GM23248 (cell line): ENCODE measurements at places on chromosomes 3 and 15.

GRCh38 chr15:34610354-34610753 lies 26.9 kb upstream of the GOLGA8B start:
- peak; percentile 45 for DNase-seq

GRCh38 chr15:73752806-73753193 lies 351 bp downstream of the INSYN1 start:
- DNase-seq = peak; percentile 61

DNA sequence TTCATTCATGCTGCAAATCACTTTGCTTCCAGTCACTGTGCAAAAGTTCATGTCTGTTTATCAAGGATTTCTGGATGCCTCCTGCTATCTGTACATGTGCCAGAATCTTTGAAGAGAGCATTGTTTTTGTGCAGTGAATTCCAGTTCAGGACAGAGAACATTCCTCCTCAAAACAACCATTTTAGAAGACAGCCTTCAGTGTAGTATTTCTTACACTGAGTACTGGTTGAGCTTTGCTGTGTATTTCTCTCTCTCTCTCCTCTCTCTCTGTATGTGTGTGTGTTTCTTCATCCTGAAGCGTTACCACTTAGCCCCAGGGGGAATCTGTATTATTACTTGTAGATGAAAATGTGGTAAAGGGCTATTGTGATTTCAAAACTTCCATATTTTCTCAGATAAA lies 123.8 kb upstream of the CHL1 start:
- DNase-seq = no peak

- no peak for DNase-seq
Measured at GRCh38 chr3:122681974-122682409, 1.4 kb downstream of the PARP14 start.

GRCh38 chr3:156668073-156668763 lies 6.2 kb upstream of the TIPARP start:
- peak; percentile 62 for DNase-seq

GRCh38 chr3:39261726-39262125 lies 18.1 kb downstream of the CX3CR1 start:
- no peak for DNase-seq

DNA sequence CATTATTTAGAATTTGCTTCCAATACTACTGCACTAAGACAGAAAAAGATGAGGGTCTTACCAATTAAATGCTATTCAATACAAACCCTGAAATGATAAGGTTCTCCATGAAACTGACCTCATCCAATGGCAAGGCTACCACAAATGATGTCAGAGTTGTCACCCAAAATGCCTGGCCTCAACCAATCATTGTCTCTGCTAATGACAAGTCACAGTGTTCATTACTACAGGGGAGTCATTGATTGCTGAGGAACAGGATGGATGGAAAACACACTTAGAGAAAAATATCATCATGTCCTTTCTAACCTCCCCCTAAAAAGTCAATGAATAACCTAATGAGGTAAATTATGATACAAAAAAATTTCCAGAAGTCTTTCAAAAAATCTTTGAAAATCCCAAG lies 91.0 kb downstream of the FOXP1 start:
- no peak for DNase-seq

- no peak for DNase-seq
Measured at GRCh38 chr3:116233711-116234357, 211.5 kb downstream of the LSAMP start.

DNA sequence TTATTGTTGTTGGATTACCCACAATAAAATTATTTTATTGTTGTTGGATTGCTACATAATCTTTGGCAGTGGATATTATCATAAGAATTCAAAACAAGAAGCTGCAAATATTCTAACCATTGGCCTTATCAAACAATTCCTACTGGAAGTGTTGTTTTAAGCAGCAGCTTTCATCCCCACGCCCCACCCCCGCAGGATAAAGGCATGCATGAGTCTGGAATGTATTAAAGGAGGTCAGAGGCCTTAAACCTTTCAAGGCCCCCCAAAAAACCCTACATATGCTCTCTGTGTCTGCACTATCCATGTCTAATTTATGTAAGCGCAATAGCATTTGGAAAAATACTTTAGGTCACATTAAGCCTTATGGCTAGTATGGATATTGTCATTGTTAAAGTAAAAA lies 23.1 kb downstream of the P3H2 start:
- DNase-seq = no peak

DNA sequence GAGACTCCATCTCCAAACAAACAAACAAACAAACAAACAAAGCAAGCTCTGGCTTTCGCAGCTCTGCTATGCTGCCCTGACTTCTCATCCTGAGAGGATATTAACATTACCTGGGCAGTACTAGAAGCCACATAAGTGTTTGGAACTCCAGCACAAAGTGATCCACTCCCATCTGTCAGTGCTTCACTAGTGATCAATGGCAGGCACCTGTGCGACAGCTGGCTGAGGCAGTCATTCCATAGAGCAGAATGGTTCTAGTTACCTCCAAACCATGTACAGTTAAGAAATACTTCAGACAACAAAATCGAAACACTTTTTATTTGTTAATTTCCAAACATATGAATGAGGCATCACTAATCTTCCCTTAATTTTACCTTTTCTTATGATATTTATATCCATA lies 2.8 kb upstream of the MB21D2 start:
- DNase-seq = no peak

DNA sequence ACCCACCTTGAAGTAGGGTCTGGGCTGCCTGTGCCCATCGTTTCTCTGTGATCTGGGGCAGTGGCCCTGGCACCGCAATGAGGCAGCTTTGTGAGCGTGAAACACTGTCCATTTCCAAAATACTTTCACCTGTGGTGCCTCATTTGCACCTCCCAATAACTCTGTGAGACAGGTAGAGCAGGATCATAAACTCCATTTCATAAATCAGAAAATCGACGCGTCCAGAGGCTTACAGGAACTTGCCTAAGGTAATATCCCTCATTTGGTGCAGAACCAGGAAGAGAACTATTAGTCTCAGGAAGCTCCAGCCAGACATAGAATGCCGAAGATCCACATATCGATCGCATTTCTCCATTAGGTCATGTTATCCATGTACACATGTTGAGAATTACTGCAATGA lies 38.2 kb upstream of the SEMA4B start:
- DNase-seq = no peak

GRCh38 chr3:145716519-145716918 lies 444.5 kb downstream of the PLOD2 start:
- peak; percentile 49 for DNase-seq

- no peak for DNase-seq
Measured at GRCh38 chr15:81443040-81443820, 69.2 kb upstream of the TMC3 start.

GRCh38 chr3:136750209-136750896 lies 1.8 kb downstream of the STAG1 start:
- peak; percentile 36 for DNase-seq

DNA sequence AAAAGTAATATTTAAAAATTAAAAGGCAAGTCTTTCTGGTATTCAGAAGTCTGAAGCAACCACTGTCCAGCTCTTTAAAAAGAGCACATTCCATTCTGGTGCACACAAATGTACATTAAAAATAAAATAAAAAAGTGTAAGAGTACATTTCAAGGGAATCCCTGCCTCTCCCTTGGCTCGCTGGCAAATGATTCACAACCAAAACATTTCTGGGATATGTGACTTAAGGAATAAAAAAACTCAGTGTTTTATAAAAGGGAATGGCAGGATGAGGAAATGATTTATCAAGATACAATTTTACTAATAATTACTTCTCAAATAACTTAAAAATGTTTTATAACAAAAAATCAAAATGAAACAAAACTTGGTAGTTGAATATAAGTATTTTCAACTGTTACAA lies 23.8 kb upstream of the ANXA2 start:
- peak; percentile 76 for DNase-seq

DNA sequence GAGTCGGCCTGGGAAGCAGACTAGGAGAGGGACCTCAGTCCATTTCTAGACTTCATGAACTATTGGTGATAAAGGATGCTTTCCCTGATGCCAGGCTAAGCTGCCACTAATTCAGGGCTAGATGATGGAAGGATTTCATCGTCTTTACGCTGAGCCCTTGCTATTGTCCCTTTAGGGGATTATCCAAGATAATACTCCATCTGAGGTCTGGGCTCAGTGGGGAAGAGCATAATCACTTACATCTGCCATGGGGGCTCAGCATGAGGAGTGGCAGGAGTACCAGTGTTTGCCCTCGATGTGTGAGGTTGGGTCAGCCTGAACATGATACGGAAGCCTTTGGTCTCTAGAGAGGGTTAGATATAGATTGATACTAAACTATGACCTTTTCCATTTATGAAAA lies 47.3 kb downstream of the PTPRG start:
- DNase-seq = no peak

- DNase-seq = no peak
Measured at GRCh38 chr15:42148808-42149492, 7.5 kb downstream of the PLA2G4F start.

- DNase-seq = no peak
Measured at GRCh38 chr3:41288785-41289184, 89.5 kb downstream of the CTNNB1 start.

- DNase-seq = no peak
Measured at GRCh38 chr3:106275592-106275991, 406.8 kb upstream of the CBLB start.

- no peak for DNase-seq
Measured at GRCh38 chr3:170151536-170151935, 30.0 kb downstream of the PHC3 start.

DNA sequence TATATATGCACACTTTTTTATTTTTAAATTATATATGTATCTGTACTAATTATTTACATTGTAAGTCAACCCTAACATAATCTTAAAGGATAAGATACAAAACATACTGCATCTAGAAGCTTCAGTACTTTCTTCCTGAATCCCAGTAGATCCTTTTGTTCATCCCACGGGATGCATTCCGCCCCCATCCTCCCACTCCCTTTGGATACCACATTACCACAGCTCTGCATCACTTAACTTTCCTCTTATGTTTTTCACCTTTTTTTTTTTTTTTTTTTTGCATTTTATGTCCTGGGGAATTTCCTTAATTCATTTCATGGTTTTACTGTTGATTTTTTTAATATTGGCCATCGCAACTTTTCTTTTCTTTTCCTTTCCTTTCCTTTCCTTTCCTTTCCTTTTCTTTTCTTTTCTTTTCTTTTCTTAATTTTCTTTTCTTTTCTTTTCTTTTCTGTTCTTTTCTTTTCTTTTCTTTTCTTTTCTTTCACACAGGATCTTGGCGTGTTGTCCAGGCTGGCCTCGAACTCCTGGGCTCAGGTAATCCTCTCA lies 3.0 kb downstream of the OPA1 start:
- no peak for DNase-seq

DNA sequence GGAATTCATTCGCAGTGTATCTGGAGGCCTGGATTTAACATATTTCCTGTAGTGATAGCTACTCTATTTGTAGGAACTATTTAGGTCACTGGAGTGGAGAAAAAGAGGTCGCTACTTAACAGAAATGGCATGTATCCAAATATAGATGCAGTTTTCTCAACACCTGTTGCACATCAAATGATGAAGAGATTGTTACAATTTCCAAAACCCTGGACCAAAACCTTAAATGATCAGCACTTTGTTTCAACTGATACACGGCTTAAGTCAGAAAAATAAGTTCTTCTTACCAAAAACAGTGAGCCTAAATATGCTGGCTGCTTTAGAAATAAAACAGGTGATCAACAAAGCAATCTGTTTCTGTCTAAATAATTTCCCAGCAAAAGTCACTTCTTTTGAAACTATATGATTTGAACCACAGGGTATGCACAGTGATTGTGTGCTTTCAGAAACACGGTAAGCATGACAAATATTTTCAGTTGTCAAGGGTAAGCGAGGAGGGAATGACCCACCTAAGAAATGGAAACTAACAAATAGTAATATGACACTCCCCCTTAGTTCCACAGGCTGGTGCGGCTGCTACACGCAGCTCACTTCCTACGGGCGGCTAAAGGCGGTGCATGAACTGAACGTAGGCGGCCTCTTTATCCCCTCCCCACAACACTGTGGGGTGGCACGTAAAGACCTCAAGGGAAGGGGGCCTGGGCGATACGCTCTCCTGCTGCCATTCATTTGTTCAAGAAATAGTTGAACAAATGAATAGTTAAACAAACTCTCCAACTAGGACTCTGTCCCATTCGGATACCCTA lies 1.1 kb downstream of the EHD4 start:
- peak; percentile 83 for DNase-seq

DNA sequence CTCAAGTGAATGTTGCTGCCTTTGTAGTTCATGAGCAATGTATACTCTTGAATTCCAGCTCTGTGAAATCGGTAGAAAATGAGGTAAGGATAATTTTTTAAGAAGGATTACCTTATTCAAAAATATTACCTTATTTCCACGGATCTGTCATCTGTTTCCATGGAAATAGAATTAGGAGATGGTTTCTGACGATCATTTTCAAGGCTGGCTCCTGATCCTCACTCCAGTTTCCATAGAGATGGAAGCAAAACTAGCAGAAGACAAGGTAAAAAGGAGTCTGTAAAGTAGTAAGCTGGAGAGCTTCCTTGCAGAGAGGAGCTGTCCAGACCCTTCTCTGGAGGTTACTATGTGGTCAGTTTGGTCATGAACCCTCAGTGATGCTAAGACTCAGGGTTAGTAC lies 55.5 kb downstream of the CACNA2D3 start:
- no peak for DNase-seq

GRCh38 chr3:11384074-11384473 lies 111.9 kb downstream of the ATG7 start:
- DNase-seq = no peak

- DNase-seq = no peak
Measured at GRCh38 chr15:69780981-69781380, 316.7 kb downstream of the TLE3 start.

DNA sequence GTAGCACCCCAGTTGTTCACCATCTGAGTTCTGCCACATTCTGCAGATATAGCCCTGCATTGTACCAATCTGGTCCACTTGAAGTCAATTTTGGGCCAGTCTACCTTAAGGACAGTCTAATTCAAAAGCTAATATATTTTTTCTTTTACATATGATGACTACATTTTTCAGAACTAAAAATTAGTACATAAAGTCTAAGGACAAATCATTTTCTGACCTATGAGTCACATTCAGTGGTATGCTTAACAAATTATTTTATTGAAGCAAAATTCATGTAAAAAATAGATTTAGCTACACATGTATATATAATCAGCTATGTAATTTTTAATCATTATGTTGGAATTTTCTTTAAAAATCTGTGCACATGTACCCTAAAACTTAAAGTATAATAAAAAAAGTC lies 52.1 kb upstream of the IL12A start:
- peak; percentile 50 for DNase-seq

GRCh38 chr15:40443846-40444245 lies 3.1 kb downstream of the BAHD1 start:
- peak; percentile 42 for DNase-seq
